ENCODE measurements at places on chromosomes 4 and X.

DNA sequence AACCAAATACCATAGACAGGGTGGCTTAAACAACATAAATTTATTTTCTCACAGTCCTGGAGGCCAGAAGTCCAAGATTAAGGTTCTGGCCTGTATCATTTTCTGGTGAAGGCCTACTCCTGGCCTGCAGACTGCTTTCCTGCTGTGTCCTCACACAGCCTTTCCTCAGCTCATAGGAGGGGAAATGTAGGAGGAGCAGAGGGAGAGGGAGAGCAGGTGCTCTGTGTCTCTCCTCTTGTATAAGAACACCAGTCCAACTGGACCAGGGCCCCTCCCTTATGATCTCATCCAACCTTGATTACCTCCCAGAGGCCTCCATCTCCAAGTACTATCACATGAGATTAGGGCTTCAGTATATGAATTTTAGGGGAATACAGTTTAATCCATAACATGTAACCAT is 34.3 kb downstream of the RAPGEF2 start:
- DNase-seq: no peak

- DNase-seq: no peak
Measured at GRCh38 chr4:105283501-105283900, 136.8 kb downstream of the TET2 start.

DNA sequence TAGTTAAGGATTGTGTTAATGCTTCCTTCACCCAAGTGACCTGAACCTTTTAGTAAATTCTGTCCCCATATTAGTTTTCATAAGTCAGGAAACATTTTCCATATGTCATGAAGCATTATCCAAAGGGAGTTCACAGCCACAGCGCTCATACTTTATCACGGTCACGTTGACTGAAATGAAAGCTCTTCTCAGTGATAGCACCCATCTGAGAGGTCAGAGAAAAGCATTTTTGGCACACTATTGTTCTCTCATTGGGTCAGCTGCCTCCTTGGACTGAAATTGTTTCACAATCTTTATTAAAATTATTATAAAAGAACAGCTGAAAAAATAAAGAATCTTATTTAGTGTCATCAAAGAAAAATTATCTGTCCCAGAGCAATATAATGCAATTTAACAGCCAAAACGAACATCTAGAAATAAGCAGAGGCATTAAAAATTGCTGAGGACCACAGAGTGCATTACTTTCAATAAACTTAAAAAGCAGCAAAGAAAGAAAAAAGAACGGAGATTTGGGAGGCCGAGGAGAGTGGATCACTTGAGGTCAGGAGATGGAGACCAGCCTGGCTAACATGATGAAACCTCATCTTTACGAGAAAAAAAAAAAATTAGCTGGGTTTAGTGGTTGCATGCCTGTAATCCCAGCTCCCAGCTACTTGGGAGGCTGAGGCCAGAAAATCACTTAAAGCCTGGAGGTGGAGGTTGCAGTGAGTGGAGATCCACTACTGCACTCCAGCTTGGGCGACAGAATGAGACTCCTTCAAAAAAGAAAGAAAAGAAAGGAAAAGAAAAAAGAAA is 680.8 kb upstream of the FAM241A start:
- DNase-seq: no peak

- DNase-seq: no peak
Measured at GRCh38 chr4:121829511-121829910, 5.8 kb upstream of the CCNA2 start.

DNA sequence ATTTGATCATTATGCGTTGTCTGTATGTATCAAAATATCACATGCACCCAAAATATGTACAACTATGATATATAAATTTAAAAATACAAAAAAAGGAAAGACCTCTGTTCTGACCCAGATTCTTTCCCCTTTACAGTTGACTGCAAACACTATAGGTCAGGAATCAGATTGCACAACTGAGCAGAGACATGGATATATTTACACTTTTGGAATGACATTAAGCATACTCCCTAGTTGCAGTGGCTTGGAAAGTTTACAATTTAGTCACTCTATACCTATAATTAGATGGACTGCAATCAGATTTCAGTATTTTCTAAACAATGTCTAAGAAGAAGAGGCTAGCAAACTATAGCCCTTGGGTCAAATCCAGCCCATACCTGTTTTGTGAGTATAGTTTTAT is 98.5 kb upstream of the INPP4B start:
- no peak for DNase-seq

- DNase-seq: no peak
Measured at GRCh38 chr4:186010821-186011220, 58.1 kb upstream of the TLR3 start.

DNA sequence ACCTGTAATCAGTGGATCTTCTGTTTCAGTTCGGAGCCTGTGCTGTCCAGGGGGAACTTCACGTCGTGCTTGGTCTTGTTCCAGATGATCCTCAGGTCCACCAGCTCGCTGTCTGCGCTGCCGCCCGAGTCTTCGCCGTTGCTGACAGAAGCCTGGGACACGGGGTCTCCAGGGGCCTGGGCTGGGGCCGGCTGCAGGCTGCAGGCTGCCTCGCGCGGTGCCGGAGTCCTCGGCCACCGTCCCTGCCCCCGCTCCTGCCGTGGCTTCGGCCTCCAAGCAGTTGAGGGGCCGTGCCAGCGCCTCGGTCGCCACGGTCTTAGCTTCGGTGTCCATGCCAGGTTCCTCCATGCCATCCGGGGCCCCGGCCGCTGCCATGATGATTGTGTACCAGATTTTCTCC is 37.3 kb upstream of the CCNI start:
- DNase-seq: no peak

DNA sequence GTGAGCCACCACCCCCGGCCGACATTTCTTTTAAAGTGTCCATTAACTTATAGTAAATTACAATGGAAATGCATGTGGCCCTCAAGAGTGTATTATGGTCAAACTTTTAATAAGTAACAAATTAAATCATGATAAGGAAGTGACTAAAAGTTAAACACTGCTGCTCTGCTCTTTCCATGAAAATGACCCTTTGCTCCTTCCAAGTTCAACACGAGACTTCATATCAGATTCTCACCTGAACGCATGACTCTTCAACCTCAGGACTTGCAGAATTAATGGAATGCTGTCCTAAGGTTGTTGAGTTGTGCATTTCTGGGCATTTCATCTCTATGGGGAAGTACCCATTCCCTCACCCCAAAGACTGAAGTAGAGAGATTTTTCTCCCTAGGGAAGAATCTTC is 27.1 kb downstream of the AWAT2 start:
- DNase-seq: no peak

Data from activated gamma-delta T cell treated with Interleukin-2 at 50 U/mL for 16 hours (primary cell).